ENCODE measurements at places on chromosomes 2 and 18. TPM values are rescaled to one million over a fixed set of nuclear protein-coding genes. Genes with fewer than 3 reads are reported as not detected.

DNA sequence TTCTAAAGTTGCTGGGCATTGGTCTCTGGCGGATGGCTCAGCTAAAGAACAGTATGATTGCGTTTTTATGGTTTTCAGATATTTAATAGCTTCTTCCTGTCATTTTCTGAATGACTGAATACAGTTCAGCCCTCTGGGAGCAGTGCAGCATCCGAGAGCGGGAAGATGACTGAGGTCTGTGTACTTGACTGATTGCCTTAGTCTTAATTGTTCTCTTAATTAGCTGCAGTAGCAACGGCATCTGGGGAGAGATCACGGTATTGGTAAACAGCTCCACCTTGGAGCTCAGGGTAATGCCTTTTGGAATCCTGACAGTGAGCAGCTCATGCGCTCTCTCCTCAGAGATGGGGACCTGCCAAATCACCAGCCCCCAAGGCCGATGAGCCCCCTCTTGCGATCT is 481.4 kb upstream of the SPRED2 start:
- DNase-seq: no peak

DNA sequence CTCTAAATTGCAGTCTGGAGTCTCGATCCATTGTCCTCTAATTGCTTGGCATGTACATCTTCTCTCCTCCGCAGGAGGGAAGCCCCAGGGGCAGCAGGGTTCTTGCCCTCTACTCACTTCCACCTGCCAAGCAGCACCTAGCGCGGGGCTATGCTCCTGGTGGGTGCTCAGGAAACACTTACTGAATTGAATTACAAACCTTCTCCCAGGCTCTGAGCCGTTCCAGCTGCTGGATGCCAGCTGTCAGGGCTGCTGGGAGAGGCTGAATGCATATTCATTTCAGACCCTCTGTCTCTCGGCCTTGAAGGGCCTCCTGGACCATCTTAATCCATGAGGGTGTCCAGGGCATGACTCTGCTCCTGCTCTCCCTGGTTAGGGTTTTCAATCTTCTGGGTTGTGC is 94.0 kb downstream of the CELF4 start:
- DNase-seq: no peak

- no peak for DNase-seq
These were observed 690.9 kb downstream of the GALR1 start for GRCh38 chr18:77940566-77940965.

DNA sequence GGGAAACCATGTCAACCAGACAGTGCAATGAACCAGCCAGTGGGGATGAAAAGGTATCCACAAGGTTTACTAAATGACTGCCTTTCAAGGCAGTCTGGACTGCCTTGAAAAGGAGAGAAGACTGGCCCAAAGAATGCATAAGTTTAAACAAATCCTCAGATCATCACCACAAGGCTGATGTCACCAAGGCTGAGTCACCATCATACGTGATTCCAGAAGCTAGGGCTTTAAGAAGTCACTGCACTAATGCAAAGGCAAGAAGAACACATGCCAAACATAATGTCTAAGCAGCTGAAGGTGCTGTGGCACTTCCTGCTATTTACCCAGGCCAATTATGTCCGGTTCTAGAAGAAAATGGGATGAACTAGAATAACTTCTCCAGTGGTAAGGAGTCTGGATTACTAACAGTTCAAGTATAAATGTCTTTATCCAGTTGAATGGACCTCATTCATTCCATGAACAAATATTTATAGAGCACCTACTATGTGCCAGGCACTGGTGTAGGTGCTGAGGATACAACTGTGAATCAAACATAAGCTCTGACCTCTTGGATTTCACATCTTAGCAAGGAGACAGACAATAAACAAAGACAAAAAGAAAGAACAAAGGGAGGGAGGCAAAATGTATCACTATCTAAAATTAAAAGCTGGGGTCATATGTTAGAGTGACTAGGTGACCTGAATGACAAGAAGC is 37.6 kb upstream of the ONECUT2 start:
- DNase-seq: peak; percentile 88

GRCh38 chr2:24642351-24642750 is 150.8 kb downstream of the PTRHD1 start:
- DNase-seq: no peak

GRCh38 chr2:188598551-188598950 is 306.9 kb downstream of the GULP1 start:
- DNase-seq: no peak

GRCh38 chr2:224890372-224890771 is 151.9 kb downstream of the DOCK10 start:
- no peak for DNase-seq

- no peak for DNase-seq
These were observed 162.0 kb upstream of the RMP24 start for GRCh38 chr18:35810520-35810919.

GRCh38 chr2:204775766-204776165 is 230.5 kb downstream of the PARD3B start:
- DNase-seq: no peak

- DNase-seq: no peak
These were observed 238.5 kb downstream of the ALPK2 start for GRCh38 chr18:58390399-58390798.

- no peak for DNase-seq
These were observed 167.8 kb downstream of the PMAIP1 start for GRCh38 chr18:60067426-60068210.

DNA sequence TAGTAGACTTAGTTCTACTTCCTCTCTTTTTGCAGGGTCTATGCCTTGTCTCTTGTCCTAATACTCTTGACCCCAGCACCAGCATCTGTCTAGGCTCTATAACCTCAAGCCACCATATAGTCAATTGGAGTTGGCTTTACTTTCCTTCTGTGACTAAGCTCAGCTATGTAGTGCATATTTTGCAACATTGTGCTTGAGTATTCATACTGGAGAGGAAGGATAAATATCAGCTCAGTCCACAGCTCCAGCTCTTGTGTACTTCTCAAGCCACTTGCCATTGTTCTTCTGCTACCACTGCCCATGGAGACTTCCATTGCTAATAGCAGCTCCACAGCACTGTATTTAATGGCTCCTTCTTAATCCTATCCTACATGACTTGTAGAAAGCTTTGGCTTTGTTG is 35.5 kb upstream of the CD28 start:
- DNase-seq: no peak

Gene TEKT4
- not detected for total RNA-seq

GRCh38 chr2:8794923-8795825 is 42.2 kb downstream of the KIDINS220 start:
- no peak for DNase-seq

- no peak for DNase-seq
These were observed 186.0 kb upstream of the RAB6C start for GRCh38 chr2:129793431-129793902.

DNA sequence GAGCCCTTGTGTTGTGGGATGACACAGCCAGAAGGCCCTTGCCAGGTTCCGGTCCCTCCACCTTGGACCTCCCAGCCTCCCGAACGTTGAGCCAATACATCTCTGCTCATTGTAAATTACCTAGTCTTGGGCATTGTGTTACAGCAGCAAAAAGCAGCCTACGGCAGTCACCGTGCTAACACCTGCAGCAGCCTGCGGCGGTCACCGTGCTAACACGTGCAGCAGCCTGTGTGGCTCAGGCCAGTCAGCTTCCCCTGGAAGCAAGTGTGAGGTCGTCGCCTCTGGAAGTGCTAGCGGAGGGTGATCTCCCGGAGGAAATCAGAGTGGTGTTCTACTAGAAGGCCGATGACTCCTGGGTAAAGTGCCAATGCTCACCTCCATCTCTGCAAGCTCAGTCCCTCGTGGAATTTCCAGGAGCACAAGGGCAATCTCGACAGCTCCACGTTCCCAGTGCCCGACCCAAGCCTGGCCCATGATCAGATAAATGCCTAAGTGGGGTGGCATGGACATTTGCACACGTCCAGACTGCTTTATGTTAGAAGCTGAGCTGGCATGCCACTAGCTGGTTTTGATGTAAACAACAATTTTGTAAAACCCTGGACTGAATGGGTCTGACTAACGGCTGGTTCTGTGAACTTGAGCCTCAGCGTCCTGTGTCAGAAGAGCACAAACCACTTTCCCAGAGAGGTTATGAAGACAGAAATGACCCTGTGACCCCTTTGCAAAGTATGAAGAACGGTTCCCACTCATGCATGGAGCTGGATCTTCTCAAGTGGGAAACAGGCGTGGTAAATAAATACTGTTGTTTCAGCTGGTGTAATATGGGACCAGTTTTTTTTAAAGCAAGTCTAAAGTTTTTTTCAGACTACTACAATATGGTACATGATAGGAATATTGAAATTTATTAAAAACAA is 11.4 kb upstream of the CNDP1 start:
- no peak for DNase-seq

- DNase-seq: no peak
These were observed 142.3 kb upstream of the ZFP36L2 start for GRCh38 chr2:43368483-43369385.

Gene IL1A
- total RNA-seq: 1.1 TPM

Gene IL36A
- not detected for total RNA-seq

- no peak for DNase-seq
These were observed 111.5 kb upstream of the CNGA3 start for GRCh38 chr2:98234776-98235175.

DNA sequence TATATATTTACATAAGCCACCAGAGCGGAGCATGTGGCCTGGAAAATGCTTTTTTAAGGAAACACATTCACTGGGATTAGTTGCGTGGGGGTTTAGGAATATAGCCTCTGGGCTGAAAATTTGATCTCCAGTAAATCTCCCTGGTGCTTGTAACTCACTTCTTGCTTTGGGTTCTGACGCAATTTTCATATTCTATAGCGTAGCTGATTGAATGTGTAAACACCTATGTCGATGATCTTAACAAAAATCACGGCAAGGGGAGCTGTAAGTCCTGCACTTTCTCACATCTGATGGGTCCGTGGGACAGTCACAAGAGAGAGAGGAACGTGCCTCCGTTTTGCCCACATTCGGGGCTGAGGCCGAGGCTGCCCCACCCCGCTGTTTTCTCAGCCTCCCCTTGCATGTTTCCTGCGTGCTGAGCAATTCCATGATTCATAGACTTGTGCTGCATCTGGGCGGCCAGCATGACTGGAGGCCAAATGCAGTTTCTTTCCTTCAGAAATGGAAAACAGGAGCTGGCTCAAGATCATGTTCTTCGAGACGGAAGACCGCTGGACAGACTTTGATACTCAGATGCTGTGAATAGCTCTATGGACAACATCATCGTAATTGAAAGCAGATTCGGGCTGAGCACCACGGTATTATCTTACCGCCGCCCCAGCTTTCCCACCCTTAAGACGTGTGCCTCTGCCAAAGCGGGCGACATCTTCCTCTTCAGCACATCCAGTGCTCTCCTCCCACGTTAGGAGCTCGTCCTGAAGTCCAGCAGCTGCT is 109.2 kb downstream of the TMEM18 start:
- peak; percentile 71 for DNase-seq

Gene POMC
- total RNA-seq: not detected

Gene ANKRD62
- total RNA-seq: 0.10 TPM

Gene MYCN
- not detected for total RNA-seq

Gene ALPI
- not detected for total RNA-seq

Gene CCT4
- total RNA-seq: 406 TPM

- peak; percentile 30 for DNase-seq
These were observed 76.3 kb upstream of the MGAT4A start for GRCh38 chr2:98807221-98807620.

- no peak for DNase-seq
These were observed 134.3 kb upstream of the AQP4 start for GRCh38 chr18:26999797-27000196.

Gene NTSR2
- total RNA-seq: not detected

GRCh38 chr18:3472681-3473544 is 22.9 kb downstream of the TGIF1 start:
- no peak for DNase-seq
